Jurkat, Clone E6-1 (cell line): ENCODE measurements at places on chromosomes 2 and 18.

DNA sequence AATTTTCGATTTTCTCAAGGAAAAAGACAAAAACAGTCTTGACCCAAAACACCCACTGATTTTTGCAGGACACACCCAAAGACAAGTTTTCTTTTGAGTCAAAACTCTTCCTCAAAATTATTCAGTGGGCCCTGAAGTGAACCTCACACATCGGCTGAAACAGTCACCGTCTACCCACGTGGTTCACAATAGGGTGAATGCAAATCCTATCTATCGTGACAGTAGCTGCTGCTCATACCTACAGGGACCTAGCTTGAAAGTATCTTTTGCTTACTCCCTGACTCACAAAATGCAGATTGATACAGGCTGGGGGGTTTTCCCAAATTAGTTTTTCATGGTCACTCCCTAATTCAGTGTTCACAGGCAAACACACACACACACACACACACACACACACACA lies 10.7 kb upstream of the CD226 start:
- no peak for DNase-seq

DNA sequence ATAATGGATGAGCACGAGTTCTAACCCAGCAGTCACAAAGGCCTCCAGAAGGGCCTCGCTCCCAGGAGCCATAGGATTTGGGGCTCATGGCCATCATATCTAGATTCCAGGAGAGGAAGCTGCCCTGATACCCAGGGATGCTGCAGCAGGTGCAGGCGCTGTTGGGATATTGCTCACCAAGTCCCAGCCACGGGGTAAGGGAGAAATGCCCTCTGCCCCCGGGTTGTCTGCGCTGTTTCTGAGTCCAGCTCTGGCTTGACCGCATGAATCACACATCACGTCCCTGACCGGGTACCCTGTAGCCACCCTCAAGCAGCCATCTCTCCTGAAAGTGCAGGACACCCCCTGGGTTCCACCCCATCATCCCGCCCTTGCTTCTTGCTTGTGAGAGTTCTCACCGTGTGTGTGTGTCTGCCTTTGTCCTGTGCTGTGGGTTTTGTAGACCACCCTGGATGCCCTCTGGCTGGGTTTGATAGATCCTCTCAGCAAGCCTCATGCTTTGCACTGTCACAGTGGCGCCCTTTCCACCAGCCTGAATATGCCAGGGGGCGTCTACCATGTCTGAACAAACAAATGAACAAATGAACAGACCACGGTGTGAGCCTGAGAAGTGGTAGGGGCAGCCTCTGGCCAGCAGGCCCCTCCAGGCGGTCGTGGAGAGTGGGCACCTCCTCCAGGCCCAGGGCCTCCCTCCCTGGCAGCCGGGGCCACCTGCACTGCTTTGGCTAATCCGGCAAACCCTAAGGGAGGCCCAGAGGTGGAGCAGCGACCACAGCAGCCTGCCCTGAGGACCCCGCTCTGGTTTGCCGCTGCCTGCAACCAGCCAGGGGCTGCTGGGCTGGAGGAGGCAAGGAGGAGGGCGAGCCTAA lies 32.1 kb downstream of the ADRA2B start:
- no peak for DNase-seq

DNA sequence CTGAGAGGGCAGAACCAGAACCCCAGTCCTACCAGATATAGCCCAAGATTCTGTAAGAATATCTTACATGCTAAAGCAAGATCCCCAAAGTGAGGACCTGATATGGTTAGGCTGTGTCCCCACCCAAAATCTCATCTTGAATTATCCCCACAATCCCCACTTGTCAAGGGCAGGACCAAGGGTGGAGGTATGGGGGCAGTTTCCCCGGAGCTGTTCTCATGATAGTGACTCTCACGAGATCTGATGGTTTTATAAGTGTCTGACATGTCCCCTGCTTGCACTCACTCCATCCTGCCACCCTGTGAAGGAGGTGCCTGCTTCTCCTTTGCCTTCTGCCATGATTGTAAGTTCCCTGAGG lies 19.9 kb downstream of the TTC32 start:
- DNase-seq, result no peak

- DNase-seq, result no peak
Measured at GRCh38 chr2:157839162-157839801, 36.8 kb downstream of the ACVR1 start.

GRCh38 chr2:170712653-170713542 lies 2.2 kb upstream of the SP5 start:
- no peak for DNase-seq
